ENCODE measurements at places on chromosomes 4 and X.

DNA sequence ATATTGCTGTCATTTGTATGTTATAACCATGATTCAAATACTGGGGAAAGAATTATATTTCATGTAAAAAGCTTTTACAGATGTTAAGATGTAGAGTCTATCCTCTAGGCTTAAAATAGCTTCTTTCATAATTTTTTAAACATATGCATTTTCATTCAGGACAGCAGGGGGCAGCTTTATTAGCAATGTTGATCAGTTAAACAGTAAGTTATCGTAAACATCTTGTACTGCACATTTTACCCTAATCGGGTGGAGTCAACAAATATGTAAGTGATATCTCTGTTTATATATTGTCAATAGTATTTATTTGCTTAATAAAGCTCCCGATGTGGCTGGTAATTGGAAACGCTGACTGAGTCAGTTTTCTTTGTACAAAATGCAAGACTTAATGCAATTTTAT lies 142.5 kb upstream of the MED14 start:
- DNase-seq, result no peak

DNA sequence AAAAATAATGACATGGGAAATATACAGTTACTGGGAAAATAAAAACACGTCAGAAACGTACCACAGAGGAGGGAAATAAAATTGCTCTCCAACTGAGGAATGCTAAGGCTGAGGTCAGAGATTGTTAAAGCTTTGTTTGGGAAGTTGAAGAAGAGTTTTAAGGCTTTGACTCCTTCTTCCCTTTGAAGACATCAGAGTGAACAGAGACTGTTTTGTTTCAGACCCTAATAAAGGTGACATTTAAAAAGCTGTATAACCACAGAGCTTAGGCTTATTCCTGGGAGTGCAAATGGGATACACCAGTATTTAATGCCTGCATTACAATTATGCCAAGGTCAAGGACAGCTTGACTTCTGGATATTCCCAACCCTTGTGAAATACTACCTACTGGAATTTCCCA lies 102.8 kb downstream of the TRIML1 start:
- no peak for DNase-seq

DNA sequence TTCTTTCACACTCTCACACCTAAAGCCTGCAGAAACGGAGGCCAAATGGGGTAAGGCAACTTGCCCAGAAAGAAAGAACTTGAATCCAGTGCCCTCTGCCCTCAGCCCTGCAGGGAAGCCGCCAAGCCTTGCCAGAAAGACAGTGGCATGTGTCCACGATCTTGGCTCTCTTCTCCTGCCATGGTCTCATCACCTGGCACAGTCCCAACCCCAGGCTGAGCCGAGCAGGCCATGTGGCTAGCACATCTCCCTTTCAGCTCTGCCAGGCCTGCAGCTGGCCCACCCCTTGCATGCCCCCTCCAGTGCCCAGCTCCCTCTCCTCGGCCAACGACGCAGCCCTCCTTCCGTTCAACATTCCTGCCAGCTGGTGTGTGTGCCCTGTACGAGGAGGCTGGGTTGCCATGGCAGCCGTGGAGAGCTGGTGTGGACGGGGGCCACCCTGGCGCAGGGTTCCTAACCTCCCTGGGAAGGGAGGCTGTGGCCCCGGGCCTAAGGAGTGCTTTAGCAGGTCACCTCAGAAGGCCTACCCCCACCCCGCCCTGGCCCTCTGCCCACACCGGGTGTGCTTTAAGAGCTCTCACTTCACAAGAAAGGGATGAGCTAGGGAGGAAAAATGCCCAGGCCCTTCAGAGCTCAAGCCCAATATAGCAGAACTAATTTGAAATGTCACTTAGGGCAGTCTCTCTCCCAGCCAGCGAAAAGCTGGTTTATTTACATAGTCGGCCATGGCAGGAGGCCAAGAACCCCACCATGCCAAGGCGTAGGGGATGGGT lies 73.0 kb upstream of the PJA1 start:
- no peak for DNase-seq

GRCh38 chrX:123424546-123424945 lies 240.5 kb downstream of the GRIA3 start:
- DNase-seq, result peak; percentile 37

GRCh38 chr4:107866726-107867125 lies 42.0 kb downstream of the SGMS2 start:
- DNase-seq, result no peak

DNA sequence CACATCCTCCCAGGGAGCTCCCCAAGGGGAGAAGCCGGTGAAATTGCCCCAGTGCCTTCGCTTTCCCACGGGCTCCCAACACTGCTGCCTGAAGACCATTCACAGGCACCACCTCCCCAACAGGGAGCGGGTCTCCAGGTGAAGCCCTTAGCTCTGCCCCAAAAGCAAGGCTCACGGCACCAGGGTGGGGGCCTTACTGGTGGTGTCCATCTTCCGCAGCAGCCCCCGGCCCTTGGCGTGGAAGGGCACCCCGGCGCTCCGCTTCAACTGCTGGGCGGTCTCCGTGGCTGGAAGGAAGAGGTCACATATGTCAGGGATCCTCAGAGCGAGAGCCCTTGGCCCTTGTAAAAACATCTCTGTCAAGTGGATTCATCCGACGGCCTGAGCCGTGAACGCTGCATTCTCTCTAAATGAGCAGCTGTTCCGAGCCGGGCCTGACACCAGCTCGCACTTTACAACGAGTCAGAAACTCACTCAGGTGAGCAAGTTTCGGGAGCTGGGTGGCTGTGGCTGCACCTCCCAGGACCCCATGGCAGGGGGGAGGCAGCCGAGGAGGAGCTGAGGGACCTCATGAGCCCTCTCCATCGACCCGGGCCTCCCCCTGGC lies 20.9 kb downstream of the NELFA start:
- DNase-seq, result no peak

DNA sequence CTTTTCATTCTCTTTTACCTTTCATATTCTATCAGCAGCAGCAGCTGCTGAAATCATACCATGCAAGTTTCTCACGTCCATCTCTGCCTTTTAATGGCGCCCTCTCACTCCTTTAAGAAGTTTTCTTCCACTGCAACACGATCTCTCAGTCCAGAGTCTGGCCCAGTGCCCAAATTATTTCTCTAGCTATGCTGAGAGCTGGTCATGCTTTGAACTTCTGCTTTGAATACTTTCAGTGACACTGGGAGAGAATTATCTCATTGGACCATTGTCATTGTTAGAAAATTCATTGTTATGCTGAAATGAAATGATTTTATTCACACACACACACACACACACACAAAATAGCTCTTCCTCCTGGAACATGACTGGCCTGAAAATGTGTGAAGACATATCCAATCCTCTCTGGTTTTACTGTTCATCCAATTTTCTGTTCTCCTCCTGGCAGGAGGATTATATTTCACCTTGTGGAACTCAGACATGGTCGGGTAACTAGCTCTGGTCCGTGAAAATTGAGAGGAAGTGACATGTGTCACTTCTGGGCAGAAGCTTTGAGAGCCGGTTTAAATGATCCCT lies 1.3 kb upstream of the PDHA1 start:
- DNase-seq, result no peak

DNA sequence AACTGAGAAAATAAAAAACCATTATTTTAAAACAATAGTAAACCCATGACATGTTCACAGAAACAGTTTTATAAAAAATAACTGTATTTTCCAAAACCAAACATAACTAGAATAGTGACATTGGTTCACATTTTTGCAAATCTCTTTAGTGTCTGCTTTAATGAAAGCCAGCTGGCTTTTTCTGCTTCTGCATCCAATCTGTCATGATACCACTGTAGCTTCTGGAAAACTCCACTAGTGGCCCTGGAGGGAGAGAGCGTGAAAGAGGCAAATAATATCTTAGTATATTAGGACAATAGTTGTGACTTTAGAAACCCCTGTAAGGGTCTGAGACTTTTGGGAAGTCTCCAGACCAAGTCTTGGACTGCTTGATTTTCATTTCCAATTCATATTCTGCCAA lies 31.1 kb downstream of the FGFBP1 start:
- DNase-seq, result no peak

GRCh38 chrX:23737413-23737812 lies 5.7 kb downstream of the ACOT9 start:
- no peak for DNase-seq

DNA sequence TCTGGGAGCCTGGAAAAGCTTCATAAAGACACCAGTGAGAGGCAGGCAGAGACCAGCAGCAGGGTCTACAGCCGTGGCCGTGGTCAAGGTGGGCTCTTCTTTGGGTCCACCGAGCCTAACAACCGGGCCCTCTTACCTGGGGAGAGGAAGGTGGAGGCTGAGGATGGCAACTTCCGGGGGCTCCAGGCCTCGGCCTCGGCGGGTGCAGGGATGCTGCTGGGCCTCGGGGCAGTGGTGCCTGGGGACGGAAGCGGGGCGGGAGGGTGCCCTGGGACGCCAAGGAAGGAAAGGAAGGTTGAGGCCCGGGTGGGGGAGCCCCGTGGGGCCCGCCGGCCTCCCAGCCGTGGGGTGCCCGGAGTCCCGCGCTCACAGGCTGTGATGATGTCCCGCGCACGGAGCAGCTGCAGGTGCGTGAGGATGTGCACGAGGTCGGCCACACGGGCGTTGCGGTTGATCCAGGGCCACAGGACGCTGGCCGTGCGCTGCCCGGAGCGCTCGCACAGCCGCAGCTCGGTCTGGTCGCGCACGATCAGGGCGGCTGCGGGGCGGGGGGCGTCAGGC lies 561 bp downstream of the IRAK1 start:
- DNase-seq, result no peak

GRCh38 chr4:184728858-184729257 lies 5.0 kb downstream of the CENPU start:
- DNase-seq, result no peak

DNA sequence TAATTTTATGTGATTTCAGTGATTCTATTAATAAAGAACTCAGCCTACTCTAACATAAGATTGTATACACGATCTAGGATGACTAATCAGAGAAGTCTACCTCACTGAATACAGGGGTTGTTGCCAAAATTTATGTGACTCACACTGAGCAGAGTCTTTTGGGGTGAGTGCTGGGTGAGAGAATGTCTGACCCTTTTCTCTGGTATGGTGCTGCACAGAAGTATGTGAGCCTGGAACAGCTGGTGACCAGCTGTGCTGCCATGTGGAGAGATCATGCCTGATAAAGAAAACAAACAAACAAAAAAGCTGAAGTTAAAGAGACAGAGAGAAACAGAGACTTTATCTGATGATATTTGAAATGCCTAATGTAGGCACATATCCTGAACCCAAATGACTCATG lies 618.1 kb upstream of the GRIA3 start:
- DNase-seq, result peak; percentile 90

DNA sequence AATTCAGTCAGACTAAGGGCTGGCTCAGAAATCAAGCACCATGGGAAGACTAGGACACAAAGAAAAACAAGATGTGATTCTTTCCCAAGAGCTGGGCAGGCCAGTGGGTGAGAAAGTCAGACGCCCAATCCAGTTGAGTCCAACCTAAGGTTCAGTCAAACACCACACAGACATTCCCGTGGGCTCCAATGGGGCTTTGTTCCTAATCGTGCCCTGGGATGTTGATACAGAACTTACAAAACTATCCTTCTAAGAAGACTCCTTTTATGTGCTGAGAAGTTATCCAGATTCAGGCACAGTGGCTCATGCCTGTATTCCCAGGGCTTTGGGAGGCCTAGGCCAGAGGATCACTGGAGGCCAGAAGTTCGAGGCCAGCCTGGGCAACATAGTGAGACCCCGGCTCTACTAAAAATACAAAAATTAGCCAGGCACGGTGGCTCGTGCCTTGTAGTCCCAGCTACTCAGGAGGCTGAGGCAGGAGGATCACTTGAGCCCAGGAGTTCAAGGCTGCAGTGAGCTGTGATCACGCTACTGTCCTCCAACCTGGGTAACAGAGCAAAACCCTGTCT lies 3.7 kb downstream of the BLOC1S4 start:
- no peak for DNase-seq

Data from skeletal muscle cell (primary cell).